Nucleus accumbens (tissue), 56 donors: ENCODE measurements at places on chromosomes 1 and 21.

- DNase-seq: no peak
Observed at GRCh38 chr1:37630426-37631028, 4.2 kb downstream of the RSPO1 start.

DNA sequence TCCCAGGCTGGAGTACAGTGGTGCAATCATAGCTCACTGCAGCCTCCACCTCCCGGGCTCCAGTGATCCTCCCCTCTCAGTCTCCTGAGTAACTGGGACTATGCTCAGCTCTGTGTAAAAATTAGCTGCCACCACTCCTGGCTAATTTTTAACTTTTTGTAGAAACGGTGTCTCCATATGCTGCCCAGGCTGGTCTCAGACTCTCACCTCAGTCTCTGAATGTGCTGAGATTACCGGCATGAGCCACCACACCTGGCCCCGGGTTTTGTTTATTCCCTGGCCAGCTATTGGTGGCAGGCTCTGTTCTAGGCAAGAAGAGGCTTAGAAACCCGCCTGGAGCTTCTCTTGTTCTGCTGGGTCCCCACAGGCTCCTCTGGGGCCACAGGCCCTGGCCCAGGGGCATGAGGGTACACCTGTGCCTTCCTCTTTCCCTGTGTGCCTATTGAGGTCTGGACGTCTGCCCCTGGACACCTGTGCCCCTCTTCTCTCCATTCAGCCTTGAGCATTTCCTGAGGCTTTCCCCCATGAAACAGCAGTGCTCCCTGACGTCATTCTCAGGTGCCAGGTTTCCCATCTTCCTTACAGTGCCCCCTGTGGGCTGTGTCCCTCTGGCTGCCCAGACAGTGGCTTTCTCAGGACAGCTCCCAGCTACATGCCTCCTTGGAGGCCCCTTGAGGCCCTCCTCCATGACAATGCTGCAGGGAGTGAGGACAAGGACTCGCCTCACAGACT is 57.5 kb downstream of the PCP4 start:
- DNase-seq: no peak

DNA sequence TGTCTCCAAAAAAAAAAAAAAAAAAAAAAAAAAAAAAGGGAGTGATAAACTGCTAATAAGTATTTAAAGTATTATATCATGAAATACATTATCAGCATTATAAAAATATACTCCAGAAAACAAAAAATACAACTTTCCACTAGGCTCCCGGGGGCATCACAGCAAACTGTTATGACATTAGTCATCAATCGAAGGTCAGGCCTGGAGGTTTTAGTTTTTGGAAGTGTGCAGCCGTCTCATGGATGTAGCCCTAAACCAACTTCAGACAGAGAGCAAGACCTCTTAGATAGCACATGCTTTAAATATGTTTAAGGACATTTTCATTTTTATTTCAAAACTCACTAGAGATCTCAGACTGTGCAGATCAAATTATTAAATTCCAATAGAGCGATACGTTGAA is 106.3 kb downstream of the RERE start:
- no peak for DNase-seq

- DNase-seq: no peak
Observed at GRCh38 chr1:8554956-8555534, 237.1 kb downstream of the SLC45A1 start.

DNA sequence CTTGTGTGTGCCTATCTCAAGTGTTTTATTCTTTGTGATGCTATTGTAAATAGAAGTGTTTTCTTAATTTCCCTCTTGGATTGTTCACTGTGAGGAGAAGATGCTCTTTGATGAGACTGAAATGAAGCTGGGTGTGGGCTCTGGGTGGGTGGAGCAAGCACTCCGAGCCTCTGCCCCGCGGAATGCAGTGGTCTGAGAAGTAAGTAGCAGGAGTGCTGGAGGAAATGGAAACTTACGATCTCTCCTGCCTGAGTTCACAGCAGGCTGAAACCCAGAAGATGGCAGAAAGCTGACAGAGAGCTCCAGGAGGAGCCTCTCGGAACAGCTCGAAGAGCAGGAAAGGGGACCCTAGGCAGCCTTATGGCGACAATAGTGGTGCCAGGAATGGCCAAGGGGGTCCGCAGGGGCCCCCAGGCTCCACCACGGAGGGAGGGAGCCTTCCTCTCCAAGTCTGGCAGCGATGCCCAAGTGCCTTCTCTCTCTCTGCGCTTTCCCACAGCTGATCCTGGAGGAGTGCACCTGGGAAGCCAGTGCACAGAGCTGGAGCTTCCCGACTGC is 126.8 kb upstream of the COL6A1 start:
- no peak for DNase-seq

GRCh38 chr1:111320066-111320879 is 29.6 kb downstream of the CHIA start:
- DNase-seq: no peak

- no peak for DNase-seq
Observed at GRCh38 chr1:110119843-110120242, 7.6 kb downstream of the UBL4B start.

DNA sequence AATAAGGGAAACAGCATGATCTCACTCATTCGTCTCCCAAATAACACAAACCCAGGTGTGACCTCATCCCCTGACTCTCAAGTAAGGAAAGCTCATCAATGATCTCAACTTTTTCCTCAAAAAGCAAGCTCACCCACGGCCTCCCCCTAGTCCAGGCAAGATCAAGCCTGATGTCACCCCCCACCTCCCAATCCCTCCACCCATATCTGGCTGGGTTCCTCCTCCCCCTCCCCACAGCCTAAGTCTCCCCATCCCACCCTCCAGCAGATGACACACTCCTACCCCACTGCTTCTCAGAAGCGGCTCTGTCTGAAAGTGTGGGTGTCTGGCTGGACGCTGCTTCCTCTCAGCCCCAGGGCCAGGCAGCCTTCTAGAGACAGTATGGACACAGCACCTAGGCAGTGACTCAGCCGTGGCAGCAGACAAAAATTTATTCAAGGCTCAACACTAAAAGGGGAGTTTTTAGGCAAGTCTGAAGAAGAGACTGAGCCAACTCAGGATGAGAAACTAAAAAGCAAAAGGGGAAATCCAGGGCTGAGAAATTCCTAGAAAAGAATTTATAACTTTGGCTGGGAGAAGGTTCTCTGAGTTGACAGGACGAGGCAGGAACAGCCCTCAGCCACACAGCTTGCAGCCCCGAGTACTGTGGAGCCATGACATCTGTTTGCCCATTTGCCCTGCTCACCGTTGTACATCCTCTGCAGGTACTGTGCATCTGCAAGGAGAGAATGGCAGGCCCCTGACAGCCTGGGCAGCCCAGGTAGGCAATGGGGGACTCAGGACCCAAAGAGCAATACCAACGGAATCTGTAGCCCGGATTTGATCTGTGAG is 81.6 kb upstream of the LRRC8D start:
- no peak for DNase-seq

DNA sequence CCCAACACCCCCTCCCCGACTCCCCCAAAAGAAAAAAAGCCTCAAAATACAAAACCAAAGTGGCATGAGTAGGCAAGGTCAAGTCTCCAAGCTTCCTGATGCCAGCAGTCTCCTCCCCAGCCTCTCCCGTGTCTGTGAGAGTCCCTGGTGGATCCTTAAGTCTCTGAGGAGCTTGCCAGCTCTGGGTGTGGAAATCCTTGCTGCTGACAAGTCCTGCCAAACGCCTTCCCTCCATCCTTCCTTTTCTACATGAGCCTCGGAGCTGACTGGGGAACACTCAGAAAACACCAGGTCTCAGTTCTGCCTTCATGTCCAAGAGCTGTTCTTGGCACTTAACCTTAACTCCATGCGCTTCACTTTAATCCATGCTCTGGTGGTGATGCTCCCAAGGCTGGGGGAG is 3.7 kb upstream of the ETV3L start:
- DNase-seq: no peak

DNA sequence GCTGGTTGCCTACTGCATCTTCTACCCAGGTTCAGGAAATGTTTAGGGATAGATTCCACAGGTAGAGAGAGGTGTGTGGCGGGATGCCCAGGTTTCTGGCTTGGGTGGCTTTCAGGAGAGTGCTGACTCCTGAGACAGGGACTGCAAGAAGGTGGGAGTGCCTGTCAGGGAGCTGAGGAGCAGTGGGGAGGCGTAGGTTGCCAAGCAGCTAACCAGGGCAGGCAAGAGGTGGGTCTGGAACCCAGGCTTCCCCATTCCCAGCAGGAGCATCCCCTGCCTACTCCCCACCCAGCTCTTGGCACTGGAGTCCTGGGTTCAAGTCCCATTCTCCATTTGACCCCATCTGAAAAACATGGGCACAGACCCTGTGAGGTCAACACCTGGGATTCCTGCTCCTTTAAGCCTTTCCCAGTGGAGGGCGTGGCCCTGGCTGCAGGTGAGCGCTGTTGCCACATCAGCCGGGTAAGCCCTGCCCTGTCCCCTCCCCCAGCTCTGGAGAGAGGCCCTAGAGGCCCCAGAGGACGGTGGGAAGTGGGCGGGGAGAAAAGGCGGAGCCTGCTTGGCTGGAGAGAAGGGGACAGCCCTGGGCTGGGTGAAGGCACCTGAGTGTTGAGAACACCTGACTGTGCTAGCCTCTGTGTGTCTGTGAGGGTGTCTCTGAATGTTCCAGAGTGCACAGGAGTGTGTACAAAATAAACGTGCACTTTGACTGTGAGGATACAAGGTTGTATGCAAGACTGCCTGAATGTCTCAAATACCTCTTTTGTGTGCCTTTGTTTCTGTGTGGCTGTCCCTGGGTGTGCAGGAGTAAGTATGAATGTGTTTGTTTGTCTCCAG is 14.0 kb upstream of the SYNC start:
- DNase-seq: no peak

DNA sequence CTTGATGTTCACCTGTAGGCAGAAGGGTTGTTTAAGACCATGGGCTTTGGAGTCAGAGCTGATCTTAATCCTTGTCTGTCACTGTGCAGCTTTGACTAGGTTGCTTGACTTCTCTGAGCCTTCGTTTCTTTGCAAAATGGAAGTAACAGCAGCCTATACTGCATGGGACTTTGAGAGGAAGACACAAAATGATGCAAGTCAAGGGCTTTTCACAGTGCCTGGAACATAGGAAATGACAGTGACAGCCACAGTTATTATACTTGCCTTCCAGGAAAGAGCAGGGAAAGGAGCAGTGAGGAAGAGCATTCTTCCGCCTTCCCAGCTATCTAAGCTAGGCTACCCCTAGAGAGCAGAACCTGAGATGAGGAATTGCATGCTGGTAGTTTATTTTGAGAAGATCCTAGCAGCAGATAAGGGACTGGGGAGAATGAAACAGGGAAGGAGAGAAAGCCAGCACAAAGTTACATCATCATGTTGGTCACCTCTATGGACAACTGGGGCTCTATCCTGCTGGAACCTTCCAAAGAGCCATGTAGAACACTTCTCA is 3.1 kb downstream of the CSF3R start:
- DNase-seq: no peak

GRCh38 chr1:115432061-115432460 is 94.0 kb upstream of the NGF start:
- DNase-seq: no peak

- no peak for DNase-seq
Observed at GRCh38 chr1:18107369-18108298, at the start of gene IGSF21. Gene IGSF21, plus strand, starts transcription at chr1:18107798. Its CDS starts 331 bp downstream, at chr1:18108129.

GRCh38 chr1:189619682-189620332 is 857.9 kb downstream of the BRINP3 start:
- no peak for DNase-seq

DNA sequence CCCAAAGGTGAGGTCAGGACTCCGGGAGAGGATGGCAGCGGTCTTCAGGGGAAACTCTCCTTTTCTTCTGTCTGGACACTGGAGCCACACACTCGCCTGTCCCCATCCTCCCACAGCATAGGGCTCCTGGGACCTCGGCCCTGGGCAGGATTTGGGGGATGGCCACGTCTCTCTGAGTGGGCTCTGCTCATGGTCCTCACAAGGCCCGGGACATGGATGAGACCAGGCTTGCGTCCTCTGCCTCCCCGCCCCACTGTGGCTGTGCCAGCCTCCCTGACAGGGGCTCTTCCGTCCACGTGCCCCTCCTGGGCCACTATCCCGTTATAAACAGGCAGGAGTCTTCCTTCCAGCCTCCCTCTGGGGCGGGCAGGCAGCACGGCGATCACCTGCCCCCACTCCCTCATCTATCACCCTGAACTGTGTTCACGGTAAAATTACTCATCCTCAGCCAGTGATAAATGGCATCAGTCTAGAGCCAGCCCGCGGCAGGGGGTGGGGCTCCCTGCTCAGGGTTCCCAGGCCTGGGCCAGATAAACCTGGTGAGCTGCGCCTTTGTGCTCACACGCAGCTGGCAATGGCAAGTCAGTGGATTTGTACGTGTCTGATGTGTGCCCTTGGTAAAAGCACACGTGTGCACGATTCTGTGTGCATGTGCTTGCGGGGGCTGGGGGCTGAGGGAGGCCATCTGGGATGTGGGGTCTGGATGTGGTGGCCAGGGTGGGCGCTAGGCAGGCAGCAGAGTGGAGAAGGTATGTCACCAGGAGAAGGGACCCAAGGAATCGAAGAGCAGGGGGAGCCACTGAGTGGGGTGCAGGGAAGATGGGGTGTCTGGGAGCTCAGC is 12.6 kb upstream of the SAMD11 start:
- no peak for DNase-seq

- DNase-seq: no peak
Observed at GRCh38 chr1:210244746-210245367, 12.3 kb downstream of the SERTAD4 start.

DNA sequence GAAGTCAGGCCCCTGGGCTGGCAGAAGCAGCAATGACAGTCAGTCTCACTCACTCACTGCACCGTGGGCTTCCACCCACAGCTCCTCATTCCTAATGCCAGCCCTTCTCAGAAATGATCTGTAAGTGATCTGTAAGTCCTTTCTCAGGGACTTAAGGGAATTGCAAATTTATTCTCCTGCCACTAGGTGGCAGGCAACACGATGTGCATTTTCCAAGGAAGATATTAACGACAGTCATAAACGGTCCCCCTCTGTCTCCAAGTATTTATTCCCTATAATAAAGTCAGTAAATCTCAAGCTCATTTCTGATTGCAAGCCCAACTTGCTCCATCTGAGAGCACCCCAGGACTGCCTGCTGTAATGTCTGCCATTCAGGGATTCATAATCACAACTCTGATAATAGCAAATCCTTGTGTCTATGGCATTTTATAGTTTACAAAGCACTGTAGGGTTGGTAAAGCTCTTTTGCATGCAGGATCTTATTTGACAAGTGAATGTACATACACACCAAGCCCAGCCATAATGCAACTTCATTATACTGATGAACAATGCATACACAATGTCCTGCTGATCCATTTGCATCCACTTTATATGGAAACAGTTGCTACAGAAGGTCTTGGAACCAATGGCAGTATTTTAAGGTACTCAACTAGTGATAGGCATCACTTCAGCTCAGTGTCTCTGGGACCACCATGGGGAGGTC is 380.5 kb upstream of the CAMK1G start:
- no peak for DNase-seq
